ENCODE measurements at places on chromosomes 6 and 20.

- peak; percentile 64 for DNase-seq
These were observed 56.5 kb downstream of the CD40 start for GRCh38 chr20:46174469-46175126.

- DNase-seq, result no peak
These were observed 39.8 kb upstream of the ARHGAP18 start for GRCh38 chr6:129749749-129750120.

DNA sequence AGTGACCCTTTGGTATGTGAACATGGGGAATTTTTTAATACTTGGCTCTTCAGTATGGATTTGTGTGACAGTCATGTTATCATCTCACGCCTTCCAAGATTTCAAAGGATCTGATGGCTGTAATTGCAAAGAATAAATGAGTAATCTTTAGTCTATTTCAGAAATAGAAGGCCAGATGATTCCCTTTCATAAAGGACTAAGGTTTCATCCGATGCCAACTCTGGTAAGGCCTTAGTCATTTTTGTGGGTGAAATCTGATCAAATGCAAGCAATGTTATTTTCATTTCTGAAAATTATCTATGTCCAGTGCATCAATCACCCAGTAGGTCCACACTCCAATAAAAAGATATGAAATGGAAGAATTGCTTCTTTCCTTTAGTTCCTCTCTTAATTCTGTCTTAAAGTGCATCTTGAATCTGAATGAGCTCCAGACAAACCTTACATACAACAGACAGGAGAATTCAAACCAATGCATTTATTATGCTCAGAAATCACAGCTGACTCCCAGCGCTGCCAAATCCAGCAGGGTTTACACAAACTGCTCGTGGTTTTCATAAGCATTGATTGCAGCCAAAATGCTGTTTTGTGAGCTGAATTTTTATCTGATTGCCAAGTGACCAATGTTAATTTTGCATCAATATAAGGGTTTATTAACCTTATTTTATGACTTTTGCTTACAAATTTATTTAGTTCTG is 565.2 kb upstream of the MARCKS start:
- DNase-seq, result no peak

DNA sequence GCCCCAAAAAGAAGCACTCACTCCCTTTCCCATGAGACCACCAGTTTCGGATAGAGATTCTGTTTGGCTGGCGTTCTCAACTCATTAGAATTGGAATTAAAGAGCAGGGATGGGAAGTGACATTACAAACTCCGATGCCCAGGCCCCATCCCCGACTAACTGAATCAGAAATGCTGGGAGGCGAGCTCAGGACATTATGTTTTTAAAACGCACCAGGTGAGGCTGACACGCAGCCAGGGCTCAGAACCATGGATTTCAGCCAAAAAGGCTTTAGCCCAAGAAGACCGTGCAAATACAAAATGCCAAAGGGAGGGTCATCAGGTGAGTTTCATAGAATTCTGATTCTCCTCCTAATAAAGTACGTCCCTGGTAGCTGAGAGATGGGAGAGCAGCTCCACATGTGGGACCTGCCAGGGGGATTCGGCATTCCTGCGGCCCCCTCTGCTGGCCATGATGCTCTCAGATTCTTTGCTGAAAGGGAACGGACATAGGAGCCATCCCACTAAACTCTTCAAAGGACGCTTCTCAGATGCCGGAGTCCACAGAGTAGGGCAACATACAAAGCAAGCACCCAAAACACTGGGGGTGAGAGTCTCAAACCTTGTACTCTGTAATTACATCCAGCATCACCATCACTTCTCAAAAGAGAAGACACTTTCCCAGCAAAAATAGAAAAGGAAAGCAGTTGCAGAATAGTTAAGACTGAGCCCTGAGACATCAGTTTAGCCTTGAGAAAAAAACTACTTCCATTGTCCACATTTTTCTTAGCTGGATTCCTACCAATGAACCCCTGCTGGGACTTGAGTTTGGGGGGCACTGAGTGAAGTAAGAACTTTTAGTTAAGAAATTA is 205.2 kb downstream of the BMP7 start:
- no peak for DNase-seq

DNA sequence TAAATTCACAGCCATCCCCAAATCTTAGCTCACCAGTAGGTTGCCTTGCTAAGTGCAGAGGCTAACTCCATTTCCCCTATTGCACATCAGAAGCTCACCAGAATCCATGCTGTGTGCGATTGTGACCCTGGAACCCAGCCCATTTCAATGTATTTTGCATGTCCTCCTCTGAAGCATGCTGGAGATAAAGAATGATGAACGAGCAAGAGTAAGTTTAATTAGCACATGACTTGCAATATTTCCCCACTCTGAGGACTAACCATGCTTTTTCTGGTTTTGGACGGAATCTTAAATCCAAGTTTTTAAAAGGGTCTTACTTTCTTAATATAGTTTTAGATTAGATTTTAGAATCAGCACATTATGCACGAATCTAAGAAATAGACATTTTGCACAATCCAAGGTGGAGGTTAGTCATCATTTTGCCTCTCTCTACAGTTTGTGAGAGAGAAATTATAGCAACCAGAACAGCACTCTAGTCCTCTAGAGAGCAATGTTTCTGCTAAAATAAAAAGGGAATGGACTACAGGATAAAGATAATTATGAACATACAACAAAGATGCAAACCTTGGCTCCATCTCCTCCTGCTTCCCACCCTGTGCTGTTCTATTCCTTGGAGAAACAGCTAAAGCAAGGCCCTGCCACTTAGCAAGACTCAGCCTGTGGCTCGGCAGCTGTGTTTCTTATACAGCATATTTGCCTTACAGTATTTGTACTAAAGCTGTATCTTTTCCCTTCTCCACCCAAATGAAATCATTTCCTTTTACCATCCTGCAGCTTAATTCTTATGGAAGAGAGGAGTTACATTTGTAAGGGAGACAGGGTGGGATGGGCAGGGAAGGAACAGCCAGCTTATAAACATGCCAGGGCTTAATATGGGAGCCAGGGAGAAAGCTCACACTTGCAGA is 24.9 kb upstream of the LAMA4 start:
- no peak for DNase-seq

DNA sequence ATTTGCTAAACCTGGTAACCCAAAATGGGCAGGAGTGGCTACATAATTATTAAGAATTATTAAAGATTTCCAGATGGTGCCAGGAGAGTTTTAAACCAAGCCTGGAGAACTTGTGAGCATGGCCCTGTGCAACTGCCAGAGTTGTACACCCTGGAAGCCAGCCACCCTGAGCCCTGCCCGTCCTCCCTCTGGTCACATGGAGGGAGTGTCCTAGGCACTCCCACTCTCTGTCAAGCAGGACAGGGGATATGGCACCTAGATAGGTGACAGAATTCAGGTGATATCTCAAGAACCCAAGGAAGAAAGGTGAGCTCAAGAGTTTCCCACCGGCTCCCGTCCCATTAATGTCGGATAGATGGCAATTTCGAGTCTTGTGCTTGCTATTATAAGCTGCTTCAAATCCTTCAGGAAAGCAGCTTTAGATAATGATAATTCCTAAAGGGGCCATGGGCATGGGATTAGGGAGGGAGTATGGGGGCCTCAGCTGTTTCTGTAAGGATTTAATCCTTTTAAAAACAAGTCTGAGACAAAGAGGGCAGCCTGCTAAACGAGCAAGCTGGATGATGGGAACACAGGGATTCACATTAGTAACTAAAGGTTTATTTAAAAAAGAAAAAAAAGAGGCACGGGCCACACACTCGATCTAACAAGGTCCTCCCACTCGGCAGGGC is 169.1 kb downstream of the BMP7 start:
- DNase-seq, result no peak

DNA sequence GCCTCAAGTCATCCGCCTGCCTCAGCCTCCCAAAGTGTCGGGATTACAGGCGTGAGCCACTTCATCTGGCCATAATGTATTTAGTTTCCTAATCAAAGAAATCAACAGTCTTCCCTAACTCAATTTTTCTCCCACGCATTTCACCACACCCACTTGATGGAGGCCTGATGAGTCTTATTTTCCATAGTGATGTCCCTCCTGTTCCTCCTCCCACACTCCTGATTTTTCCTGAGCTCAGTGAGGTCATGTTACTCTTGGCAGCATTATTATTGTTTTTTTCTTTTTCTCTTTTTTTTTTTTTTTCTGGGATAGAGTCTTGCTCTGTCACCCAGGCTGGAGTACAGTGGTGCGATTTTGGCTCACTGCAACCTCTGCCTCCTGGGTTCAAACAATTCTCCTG is 8.9 kb downstream of the ABRACL start:
- no peak for DNase-seq

- DNase-seq, result no peak
These were observed 396.7 kb upstream of the JARID2 start for GRCh38 chr6:14849185-14849584.
